ENCODE measurements at places on chromosomes 2 and 18.

- no peak for DNase-seq
These were observed 1368.0 kb upstream of the LRRTM1 start for GRCh38 chr2:81672516-81672915.

DNA sequence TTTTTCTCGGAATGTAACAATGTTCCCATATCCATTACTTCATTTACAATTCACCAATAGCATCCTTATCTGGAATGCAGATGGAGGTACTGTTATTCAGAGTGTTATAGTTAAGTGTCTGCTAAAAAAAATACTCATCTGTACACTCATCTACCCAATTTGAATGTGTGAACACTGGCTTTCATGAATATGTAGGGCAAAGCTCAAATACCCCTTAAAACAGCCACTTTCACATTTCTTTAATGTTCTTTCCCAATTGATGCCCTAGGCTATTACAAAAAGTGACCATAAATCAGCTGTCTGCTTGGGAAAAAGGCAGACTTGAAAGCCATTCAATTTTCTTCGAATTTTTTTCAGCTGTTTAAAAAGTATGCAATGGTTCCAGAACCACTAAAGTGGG lies 796.3 kb upstream of the FSHR start:
- no peak for DNase-seq

GRCh38 chr2:60507211-60507965 lies 46.1 kb downstream of the BCL11A start:
- no peak for DNase-seq

DNA sequence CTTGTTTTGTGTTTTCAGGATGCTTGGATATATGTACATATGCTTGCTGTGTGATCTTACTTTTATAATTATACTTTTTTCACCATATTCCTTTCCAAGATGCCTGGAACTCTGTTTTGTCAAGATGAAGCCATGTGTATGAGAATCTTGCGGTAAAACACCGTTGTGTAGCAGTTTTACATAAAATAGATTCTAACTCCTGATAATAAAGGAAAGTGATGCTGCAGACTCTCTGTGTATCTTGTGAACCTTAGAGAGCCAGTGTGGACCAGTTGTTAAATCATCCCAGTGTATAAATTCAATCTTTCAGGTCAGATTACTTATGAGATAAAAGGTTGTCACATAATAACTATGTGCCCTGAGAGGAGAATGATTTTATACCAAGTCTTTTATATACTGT lies 12.5 kb upstream of the ITGA4 start:
- DNase-seq = no peak

DNA sequence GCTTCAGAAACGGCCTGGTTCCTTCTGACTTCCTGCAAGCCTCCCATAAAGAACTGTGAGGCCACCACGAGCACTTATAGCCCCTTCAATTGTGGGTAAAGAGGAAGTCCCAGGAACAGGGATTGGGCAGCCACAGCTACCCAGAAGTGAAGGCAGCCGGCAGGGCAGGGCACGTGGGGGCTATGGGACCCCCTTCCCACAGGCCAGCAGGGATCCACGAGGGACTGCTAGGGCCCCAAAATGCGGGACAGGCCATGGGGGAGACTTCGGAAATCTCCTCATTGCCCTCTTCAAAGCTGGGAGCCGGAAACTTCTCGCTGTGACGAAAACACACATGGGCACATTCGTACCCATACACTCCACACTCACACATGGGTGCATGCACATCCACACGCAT lies 196.1 kb upstream of the SALL3 start:
- no peak for DNase-seq

DNA sequence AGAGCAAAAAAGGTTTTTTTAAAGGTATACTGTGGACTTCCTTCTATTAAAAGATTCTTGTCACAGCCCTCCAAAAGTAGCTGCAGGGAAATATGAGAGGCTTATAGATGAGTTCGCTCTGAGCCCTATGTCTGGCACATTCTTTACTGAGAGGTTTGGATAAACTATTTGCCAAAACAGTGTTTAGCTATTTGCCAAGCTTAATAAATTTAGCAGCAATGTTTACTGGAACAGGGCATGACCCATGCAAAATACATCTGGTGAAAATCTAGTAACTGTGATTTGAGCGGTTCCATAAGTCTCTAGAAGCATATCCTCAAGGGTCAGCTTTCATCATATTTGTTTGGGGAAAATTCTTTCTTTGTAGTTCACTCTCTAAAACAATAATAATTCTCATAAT lies 1696.7 kb upstream of the PIK3C3 start:
- no peak for DNase-seq

DNA sequence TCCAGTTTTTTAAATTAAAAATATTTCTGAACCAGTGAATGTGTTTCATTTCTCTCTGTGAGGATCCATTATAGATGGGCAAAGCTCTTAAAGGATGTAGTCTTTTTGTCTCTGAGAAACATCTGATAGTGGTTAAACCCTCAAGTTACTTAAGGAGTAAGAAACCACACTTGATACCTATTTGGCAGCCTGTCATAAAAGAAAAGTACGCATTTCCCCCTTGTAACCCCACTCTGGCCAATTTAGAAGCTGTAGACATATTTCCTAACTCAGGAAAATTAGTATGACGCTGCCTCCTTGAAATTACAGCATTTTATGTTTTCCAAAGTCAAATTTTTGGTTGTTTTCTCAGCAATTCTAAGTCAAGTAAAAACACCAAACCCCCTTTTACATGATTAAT lies 2.0 kb downstream of the STAT4 start:
- DNase-seq = no peak

GRCh38 chr2:15856318-15856717 lies 84.0 kb upstream of the MYCN start:
- DNase-seq = no peak

DNA sequence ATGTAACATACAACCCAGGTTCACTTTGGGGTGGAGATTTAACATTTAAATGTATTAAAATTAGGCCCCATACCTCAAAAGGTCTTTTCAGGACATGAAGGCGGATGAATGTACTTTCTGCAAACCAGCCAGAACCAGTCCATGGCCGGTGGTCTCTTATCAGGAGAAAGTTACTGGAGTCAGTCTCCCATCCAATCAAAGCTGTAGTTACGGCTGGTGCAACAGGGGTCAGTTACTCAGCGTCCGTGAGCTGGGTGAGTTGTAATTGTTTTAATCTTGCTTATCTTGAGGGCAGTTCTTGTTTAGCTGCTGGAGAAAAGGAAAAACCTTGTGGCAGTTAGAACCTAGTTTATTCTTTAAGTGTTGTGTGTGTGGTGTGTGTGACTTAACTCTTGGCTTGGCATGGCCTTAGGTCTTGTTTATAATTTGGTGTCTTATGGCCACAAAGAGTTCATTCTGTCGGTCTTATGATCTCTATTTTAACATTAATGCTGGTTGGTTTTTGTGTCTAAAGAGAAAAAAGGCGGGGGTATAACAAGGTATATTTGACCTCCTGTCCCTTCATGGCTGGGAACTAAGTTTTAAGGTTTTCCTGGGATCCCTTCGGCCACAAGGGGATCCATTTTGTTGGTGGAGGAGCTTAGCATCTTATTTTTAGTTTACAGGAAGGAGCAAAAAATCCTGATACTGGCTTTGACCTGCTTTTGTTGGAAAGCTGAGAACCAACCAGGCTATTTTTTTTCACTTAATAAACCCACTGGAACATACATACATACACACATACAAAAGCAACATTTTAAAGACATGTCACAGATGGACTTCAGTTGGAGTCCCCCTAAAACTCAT lies 143.5 kb upstream of the NCK2 start:
- DNase-seq = no peak

GRCh38 chr18:6537475-6537874 lies 122.8 kb upstream of the L3MBTL4 start:
- no peak for DNase-seq

- no peak for DNase-seq
These were observed 107.8 kb downstream of the METTL8 start for GRCh38 chr2:171325886-171326585.

DNA sequence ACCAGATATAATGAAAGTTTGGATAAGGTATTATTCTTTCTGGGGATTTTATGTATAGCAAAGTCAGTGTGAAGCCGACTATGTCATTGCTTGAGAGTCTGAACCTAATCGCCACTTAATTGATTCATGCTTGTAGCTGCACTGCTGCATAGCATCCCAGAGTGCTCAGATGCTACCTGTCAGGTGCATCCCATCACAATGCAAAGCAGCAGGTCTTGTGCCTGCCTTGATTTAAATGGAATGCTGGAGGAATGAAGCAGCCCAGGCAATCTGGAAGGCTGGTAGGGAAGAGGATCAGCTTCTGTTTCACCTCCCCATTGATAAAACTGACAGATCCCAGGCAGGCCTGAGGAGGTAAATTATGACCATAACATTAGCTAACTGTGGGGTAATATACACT lies 40.4 kb upstream of the ATIC start:
- no peak for DNase-seq

DNA sequence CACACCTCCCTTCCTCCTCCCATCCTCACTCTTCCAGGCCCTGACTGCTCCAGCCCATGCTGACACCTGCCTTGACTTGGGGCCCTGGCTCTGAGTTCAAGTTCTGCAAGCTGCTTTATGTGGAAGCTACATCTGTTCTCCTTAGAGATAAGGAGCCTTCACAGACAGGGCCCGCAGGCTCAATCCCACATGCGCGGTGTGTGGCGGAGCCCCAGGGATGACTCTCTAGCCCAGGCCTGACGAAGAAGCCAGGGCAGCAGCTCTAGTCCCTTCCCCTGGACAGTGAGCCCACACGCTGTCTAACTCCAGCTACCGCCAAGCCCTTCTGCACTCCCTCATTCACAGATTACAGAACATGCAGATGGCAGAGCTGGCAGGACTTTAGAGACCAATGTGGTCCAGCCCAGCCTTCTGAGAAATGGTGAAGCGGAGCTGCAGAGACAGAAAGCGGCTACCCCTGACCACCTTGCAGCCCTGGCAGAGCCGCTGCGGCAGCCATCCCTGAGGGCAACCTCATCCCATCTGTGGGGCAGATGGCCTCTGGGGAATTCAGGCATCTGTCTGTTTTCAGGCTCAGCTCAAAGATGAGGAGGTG lies 304.3 kb downstream of the CELF4 start:
- DNase-seq = no peak

DNA sequence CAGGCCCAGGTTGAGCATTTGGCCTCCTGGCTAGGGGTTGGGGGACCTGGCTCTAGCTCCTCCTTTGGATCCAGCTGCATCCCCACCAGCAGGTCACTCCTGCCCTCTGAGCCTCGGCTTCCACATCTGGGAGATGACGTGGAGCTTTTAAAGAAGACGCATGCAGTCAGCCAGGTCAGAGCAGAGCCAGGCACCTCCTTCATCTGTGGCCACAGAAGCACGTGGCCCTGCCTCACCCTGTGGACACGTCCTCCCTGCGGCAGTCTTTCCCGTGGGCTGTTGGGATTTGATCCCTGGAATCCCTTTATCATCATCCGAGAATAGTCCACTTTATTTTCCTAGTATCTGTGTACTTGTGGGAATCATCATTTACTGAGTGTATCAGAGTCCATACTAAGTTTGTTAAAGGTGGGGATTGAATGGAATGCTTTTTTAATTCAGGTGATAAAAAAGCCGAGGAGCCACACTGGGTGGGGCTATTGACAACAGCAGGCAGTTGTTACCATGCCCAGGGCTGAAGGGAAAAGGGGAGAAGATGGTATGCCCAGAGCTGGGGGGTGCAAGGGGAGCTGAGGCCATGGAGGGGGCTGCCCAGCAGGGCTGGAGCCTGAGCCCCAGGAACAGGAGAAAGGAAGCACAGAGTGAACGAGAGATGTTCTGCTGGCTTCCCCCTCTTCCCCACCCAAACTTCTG lies 170.1 kb downstream of the LAMA1 start:
- DNase-seq = no peak

DNA sequence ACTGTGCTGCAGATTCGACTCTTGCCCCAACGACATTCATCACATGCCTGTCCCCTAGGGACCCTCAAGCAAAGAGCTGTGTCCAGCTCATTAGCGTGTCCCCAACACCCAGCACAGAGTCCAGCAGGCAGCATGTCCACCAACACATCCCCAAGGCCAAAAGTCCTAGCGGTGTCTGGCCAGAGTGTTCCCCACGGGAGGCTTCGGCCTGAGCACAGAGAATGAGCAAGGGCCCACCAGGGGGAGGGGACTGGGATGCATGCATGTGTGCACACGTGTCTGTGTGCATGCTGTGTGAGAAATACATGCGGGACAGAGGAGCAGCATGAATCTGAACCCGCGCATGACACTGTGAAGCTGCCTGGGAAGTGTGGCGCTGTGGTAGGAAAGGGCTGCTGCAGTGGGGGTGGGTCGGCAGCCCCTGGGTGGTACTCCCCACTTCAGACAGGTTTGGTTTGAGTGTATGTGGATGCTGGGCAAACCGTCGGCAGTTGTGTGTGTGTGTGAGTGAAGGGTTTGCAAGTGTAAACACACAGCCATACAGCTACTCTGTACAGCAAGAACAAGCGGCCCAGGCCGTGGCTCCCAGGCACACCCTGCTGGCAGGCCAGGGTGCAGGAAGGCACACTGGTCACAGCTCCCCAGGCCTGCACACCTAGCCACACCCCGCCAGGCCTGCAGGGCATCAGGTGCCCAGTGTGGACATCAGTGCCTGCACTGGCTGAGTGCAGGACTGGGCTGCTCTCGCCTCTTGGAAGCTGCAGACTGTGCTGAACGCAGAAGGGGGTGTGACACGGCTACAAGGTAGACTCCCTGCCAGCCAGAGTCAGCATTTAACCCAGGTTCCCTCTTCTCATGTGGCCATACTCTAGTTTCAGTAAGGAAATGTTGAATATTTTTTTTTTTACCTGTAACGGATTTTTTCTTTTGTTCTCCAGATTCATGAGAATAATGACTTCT lies 19.5 kb upstream of the HES6 start:
- no peak for DNase-seq

GRCh38 chr2:64951306-64951953 lies 37.8 kb upstream of the SLC1A4 start:
- no peak for DNase-seq

GRCh38 chr18:7953095-7953958 lies 386.2 kb downstream of the PTPRM start:
- no peak for DNase-seq
